ENCODE measurements at places on chromosomes 2 and 18.
A peak's percentile ranks its signal among the peaks of the same experiment; 100 is the strongest.

GRCh38 chr2:98180456-98180855, 93.5 kb downstream of the VWA3B start:
- DNase-seq: no peak

DNA sequence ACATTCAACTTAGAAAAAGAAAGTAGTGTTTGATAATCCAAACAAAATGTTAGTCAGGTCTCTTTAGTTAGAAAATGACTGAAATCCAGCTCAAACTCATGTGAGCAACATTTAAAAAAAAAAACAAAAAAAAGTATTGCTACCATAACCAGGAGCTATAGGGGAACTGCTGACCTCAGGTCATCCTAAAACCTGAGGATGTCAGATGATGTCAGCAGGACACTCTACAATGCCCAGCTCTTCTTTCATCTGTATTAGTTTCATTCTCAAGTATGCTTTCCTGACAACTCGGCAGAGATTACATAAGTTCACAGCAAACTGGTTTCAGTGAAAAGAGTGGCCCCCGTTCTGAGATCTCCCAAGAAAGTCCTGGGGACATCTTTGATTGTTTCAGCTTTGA, 4.2 kb upstream of the ESCO1 start:
- no peak for DNase-seq

DNA sequence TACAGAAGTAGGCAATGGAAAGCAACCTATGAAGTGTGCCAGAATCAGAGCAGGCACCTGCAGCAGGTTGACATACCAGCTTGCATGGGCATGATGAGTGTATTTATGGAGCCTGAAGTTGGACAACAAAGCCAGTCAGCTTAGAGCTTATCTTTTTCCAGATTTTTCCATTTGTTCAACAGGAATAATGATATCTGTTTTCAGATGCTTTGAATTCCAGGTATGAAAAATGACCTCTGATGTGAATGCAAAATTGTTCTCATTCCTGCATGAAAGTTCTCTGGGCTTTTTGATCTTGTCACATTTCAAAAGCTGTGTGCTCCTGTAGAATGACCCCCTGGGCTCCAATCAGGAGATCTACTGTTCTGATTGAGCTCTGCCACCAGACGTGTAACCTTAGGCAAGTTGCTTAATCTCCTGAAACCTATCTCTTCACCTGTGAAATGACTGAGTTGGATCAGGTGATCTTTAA, 38.2 kb upstream of the VIT start:
- DNase-seq: no peak

GRCh38 chr2:122034777-122035176, 279.3 kb downstream of the TSN start:
- no peak for DNase-seq

DNA sequence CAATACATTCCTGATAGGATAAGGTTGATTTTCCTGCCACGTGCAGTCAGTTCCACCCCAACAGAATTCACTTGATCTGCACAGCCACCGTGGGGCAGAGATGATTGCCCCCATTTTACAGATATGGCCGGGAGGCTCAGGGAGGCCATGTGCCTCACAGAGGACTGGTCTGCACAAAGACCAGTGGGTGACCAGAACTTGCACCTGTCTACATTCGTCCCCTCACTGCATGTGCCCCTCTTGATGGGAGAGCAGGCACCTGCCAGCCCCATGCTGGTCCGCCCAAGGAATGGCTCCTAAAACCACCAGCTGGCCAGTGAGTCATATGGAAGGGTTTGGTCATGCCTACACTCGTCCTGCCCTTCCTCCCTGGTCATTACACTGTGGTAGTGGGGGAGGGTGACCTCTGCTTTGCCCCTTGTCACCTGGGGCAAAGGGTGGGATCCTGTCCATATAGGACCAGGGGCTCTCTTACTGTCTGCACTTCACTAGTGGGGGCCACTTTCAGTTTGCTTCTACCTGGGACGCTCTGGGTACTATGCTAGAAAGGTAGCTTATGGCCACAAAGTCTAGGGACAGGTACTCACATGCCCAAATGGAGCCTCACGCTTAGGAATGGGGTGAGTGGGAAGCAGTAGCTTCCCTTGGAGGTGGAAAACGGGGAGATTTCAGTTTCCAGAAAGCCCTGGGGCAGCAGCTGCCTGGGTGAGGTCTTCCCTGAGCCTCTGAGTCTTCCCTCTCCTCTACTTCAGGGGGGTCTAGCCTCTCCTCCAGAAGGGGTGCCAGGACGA, 14.7 kb downstream of the RRM2 start:
- DNase-seq: no peak

- DNase-seq: no peak
Observed at GRCh38 chr2:217694291-217694690, 308.5 kb downstream of the TNS1 start.

- DNase-seq: no peak
Observed at GRCh38 chr2:224165901-224166319, 126.8 kb upstream of the SERPINE2 start.

DNA sequence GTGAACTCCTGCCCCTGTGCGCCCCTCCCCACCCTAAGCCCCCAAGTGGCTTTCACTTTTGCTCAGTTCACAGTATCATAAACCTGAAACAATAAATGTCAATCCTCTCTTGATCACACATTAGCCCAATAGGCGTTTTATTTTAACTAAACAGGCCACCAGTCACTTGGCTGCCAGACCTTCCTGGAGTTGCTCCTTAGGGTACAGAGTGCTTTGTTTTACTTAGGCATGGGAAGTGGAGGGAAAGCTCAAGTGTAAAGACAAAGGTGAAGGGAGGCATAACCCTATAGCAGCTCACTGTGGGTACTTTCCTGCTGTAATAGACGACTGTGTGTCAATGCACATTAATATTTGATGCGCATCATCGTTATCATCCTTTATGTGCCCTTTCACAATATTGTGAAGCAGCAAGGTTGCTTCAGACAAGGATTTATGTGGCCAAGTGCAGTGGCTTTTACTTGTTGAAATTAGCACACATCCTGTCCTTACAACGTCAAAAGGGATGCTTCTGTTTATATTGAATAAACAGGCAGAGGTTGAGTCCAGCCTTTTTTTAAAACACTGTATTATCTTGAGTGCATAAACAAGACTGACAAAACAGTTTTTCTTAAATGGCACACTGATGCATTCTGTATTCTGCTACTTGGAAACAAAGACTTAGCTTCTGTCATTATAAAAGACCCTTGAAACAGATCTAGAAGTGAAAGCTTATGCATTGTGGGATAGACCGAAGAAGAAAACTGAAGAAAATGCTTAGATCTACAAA, 168.5 kb downstream of the TMEFF2 start:
- DNase-seq: no peak

DNA sequence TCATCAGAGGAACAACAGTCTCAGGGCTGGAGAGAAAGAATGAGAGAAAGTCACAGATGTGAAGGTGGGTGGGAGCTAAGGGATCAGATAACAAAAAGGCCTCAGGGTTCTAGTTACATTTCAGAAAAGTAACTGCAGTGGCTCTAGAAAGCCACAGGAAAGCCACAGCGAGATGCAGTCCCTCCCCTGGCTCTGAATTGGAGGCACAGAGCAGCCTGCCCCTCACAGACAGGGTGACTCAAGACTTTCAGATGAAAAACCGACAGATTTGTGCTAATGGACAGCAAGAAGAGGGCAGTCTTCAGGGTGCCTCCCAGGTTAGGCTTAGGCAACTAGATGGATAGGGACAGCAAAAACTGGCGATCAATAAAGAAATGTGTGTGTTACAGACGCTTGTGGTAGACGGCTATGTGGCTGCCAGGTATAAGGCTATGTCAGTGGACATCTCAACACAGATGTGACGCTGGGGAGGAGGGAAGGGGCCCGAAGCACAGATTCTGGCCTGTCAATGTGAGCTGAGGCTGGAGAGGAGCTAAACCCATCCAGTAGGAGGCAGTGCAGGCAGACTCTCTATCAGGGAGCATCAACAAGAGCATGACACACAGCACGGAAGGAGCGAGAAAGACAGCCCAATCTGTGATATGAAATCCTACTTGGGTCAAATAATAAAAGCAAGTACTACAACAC, 26.2 kb downstream of the UNC50 start:
- no peak for DNase-seq

GRCh38 chr18:60191926-60192325, 180.6 kb downstream of the MC4R start:
- no peak for DNase-seq

- DNase-seq: no peak
Observed at GRCh38 chr18:3528231-3528630, 78.3 kb downstream of the TGIF1 start.

DNA sequence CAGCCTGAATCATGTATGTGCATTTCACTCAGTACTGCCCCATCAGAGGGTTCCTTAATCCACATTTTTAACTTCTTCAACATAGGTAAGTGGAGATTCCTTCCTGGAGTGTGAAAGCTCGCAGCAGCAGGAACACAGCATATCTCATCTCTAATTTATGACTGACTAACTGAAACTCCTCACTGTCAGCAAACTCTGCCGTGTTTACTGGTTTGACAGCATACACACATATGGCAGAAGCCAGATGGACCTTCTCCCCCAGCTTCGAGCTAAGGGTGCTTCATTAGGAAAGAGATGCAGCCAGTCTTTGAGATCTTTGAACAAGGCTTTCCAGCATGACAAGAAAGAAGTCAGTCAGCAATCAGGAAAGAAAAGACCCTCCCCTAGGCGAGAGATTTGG, 200.3 kb upstream of the ACVR2A start:
- no peak for DNase-seq

DNA sequence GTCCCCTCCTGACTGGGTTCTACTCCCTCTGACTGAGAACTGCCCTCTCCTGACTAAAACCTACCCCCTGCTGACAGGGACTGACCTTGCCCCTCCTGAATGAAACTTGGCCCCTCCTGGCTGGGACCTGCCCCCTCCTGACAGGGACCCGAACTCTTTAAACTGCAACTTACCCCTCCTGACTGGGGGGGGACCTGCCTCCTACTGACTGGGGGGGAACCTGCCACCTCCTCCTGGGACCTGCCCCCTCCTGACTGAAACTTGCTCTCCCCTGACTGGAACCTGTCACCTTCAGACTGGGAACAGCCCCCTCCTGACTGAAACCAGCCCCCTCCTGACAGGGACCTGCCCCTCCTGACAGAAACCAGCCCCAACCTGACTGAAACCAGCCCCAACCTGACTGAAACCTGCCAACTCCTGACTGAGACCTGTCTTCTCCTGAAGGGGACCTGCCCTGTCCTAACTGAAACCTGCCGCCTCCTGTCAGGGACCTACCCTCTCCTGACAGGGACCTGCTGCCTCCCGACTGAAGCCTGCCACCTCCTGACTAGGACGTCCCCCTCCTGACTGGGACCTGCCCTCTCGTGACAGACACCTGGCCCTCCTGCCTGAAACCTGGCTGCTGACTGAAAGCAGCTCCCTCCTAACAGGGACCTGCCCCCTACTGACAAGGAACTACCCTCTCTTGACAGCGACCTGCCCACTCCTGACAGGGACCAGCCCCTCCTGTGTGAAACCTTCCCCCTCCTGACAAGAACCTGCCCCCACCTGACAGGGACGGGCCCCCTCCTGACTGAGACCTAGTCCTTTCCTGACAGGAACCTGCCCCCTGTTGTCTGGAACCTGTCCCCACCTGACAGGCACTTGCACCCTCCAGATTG, 87.1 kb downstream of the PXDN start:
- no peak for DNase-seq

GRCh38 chr2:74421221-74421870, at the start of the genes C2orf81 and WDR54:
C2orf81 (minus strand) TSS chr2:74421619; CDS start chr2:74421560, 59 bp downstream.
WDR54 (plus strand) TSS chr2:74421730; CDS start chr2:74422154, 424 bp downstream.
- peak; percentile 93 for DNase-seq

- DNase-seq: no peak
Observed at GRCh38 chr2:120748310-120748709, 12.6 kb downstream of the GLI2 start.

Data from cerebellar cortex (tissue), 1 donor.